ENCODE measurements at places on chromosomes 3 and 15.

GRCh38 chr3:53377794-53378193 lies 30.5 kb upstream of the DCP1A start:
- no peak overlapping the region for H3K27ac ChIP-seq
- no peak overlapping the region for H3K4me3 ChIP-seq
- peaks cover 5% of the 10 kb centered on the region for H3K27me3 ChIP-seq
- no peaks in the 10 kb centered on the region for H3K4me1 ChIP-seq
- DNase-seq = no peak

GRCh38 chr3:170228093-170228766 lies 6.0 kb downstream of the PRKCI start:
- no peaks in the 10 kb centered on the region for H3K27me3 ChIP-seq
- no peak overlapping the region for H3K27ac ChIP-seq
- H3K36me3 ChIP-seq = peaks cover 2% of the 10 kb centered on the region
- no peak overlapping the region for H3K4me3 ChIP-seq

GRCh38 chr3:138477120-138477519 lies 42.7 kb downstream of the ESYT3 start:
- no peak overlapping the region for H3K4me3 ChIP-seq
- H3K4me1 ChIP-seq = no peaks in the 10 kb centered on the region
- H3K27ac ChIP-seq = no peak overlapping the region

DNA sequence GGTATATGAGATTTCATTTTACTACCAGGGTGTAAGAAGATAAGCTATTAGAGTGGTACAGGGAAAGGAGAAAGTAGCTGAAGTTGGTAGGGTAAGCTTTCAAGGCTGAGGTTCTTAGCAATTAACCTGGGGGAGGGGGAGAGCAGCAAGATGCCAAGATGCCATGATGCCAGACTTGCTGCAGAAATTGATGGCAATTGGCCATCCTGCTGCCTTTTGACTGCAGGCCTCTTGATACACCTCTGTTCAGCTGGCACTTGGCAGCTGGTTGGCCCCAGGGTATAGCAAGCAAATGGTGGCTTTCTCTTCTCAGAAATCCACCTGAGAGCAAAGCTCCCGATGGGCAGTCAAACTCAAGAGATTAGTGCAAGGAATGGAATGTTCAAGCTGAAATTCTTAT lies 21.4 kb upstream of the DPH6 start:
- H3K4me3 ChIP-seq = no peak overlapping the region
- no peak overlapping the region for H3K27ac ChIP-seq
- H3K4me1 ChIP-seq = no peaks in the 10 kb centered on the region
- no peaks in the 10 kb centered on the region for H3K27me3 ChIP-seq

DNA sequence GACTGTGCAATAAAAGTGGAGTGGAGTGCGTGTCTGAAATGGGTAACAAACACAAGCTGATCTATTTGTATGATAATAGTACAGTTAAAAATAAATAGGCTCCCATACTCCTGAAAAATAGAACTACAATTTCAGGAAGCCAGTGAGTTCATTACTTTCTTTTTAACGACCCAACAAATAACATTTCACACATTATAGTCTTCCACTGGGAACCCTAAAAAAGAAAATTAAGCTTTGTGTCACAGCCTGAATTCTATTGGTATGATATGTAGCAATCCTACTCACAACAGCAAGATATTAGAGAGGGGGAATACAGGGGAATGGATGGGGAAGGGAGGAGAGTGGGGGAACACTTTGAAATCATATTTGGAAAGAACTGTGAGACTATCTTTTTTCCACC lies 156.9 kb upstream of the CNTN3 start:
- H3K27me3 ChIP-seq = no peaks in the 10 kb centered on the region
- H3K27ac ChIP-seq = no peak overlapping the region
- DNase-seq = no peak
- H3K36me3 ChIP-seq = no peaks in the 10 kb centered on the region

GRCh38 chr3:11391174-11391879 lies 119.1 kb downstream of the ATG7 start:
- no peak overlapping the region for H3K4me3 ChIP-seq
- no peak for DNase-seq
- H3K4me1 ChIP-seq = peaks cover 19% of the 10 kb centered on the region
- H3K27me3 ChIP-seq = no peaks in the 10 kb centered on the region
- no peak overlapping the region for H3K27ac ChIP-seq

- H3K36me3 ChIP-seq = no peaks in the 10 kb centered on the region
- H3K4me3 ChIP-seq = no peak overlapping the region
- no peaks in the 10 kb centered on the region for H3K27me3 ChIP-seq
- no peaks in the 10 kb centered on the region for H3K4me1 ChIP-seq
- DNase-seq = no peak
- H3K27ac ChIP-seq = no peak overlapping the region
Measured at GRCh38 chr3:98918586-98918985, 17.1 kb upstream of the DCBLD2 start.
